NB4 (cell line): ENCODE measurements at places on chromosomes 3 and 15.

DNA sequence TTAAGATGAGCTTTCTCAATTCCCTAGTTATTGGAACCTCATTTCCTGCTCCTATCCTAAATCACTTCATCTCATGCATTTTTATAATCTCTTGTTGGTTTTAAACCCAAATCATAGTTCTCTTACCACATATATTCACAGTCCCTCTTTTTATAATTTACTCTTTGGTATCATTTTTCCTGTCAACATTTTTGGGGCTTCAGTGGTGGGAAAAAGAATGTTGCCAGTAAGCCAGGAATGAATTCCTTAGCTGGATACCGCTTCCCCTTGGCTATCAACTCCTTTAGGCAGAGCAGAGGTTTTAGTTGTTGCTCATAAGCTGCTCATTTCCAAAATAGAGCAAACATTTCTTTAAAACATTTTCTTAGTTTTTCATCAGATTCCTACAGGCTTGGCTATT lies 112.3 kb downstream of the GALK2 start:
- DNase-seq, result no peak

- no peak for DNase-seq
These were observed 150.1 kb downstream of the UACA start for GRCh38 chr15:70613271-70613670.

GRCh38 chr3:168273036-168273435 lies 177.3 kb upstream of the GOLIM4 start:
- DNase-seq, result no peak

DNA sequence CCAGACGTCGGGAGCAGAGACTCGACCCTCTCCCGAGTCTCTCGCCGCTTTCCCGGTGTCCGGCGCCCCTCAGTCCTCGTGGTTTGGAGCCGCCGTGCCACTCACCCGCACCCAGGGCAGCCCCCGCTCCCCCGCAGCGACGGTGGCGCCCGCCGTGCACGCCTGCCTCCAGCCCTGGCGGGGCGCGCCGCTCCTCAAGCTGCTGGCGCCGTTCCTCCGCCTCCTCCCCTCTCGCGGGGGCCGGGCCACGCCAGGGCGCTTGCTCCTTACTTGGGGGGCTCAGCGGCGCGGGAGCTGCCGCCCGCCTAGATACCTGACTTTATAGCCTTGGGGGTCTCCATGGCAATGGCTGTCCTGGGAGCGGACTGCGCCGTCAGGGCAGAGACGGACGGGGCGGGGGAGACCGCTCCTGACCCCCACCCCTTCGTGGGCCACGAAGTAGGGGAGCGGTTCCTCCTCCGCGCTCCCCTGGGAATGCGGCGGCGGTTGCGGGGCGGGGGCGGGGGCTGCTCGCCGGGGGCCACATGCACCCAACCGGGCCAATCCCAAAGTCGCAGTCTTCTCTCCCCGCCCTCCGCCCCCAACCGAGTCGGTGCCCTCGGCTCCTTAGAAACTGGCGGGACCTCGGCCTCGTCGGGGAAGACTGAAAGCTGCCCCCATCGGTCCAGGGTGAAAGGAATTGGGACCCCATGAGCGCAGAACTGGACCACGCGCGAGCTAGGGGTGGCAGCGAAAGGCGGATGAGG lies at the start of gene ANKRD63:
Gene ANKRD63, minus strand, starts transcription at position 196 of the 746 bp plus-strand sequence. CDS start 478 bp downstream, outside the sequence.
- peak; percentile 80 for DNase-seq

- no peak for DNase-seq
These were observed 171.4 kb downstream of the CACNA1D start for GRCh38 chr3:53665608-53666425.

DNA sequence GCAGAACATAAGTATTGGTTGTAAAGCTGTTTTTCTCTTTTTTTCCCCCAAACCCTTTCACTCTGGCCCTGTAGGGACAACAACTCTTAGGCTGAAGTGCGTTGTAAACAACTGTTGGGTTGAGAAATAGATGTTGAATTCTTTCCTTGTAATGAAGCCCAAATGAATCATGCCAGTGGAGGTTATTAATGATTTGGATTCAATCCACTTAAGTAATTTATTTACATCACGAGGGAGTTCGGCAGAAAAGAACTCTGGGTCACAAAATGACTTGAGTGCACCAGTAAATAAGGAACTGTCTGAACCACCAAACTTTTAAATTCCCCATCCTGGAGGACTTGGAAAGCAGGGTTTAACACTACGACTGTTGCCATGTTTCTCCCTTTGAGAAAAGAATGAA lies 218.9 kb downstream of the PDZRN3 start:
- DNase-seq, result no peak

DNA sequence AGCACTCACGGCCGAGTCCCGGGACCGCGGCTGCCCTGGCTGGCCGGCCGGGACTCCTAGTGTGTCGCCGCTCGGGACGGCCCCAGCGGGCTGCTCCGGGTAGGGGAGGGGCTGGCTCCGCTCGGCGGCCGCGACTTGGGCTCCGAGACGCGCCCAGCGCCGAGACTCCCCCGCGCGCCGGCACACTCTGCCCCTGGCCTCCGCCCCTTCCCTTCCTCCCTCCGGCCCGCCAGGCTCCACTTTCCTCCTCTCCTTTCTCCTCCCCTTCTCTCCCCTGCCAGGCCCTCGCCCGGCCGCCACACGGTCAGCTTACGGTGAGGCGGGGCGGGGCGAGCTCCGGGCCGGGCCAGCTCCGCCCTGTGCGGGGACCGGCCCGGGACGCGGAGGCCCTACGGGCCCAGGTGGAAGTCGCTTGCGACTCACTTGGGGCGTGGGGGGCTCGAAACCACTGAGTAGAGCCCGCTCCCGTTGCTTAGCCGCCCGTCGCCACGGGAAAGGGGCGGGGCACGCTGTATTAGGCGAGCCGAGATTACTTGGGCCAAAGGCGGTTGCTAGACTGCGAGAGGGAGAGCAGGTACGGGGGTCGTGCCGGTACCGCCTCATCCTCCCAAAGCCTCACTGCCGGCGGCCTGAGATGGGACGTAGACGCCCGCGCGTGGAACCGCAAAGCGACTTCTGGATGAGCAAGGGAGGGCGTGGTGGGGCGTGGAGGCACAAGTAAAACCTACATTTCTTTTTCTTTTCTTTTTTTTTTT lies at the start of gene ITGB5:
Gene ITGB5, minus strand, starts transcription at position 189 of the 755 bp plus-strand sequence. CDS start 365 bp downstream, outside the sequence.
- DNase-seq, result peak; percentile 22

DNA sequence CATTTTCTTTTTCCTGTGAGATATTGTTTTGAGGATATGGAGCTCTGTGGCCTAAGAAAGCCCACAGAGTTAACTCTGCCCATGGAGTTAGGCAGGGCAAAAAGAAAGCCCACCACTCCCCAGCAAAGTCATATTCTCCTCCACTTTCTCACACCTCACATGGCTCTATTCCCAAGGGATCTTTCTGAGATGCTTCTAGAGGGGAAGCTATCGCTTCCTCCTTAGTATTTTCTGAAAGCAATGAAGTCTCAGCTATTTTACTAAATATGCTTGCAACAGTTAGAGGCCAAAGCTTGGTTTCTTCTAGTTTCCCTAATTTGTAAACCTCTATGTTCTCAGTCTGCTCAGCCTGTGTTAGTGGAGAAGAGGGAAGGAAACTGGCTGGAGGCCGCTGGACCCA lies 80.3 kb upstream of the EOMES start:
- DNase-seq, result no peak

GRCh38 chr3:50885070-50885850 lies 210.5 kb downstream of the DOCK3 start:
- DNase-seq, result peak; percentile 9

- no peak for DNase-seq
These were observed 481.5 kb downstream of the LPP start for GRCh38 chr3:188635258-188636042.

DNA sequence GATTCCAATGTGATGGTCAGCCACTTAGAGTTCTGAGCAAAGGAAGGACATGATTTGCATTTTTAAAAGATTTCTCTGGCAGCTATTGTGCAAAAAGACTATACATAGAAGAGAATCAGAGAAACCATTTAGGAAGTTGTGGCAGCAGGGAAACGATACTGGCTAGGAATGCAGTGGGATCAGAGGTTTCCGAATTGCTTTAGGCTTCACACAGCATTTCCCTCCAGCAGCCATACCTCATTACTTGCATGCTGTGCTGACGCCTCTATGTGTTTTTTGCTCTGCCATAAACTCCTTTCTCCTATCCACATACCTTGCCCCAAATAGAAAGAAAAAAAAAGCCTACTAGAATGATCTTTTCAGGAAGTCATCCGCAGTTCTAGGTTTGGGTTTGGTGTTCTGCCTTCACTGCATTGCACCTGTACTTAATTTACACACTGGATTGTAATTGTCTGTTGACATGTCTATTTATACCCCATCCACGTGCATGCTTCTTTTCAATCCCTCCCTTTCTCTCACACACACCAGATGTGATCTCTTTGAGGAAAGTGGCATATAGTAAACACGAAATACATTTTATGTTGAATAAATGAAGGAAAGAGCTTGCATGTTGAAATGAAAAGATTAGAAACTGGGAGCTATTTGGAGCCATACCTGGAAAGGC lies 860.3 kb upstream of the SEMA6D start:
- DNase-seq, result no peak

DNA sequence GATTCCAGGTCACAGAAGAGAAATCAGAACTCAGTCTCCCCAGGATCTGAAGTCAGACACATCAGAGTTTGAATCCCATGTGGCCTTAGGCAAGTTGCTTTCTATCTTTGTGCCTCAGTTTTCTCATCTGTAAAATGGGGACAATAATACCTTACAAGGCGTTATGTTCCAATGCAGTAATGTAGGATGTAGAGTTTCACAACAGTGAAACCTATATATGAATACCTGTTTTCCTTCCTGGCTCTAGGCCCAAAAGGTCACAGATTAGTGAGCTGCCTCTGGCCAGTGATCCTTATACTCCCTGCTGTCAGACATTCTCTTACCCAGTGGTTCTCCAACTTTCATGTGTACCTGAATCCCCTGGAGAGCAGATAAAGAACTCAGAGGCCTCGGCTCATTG lies 72.9 kb upstream of the OXTR start:
- DNase-seq, result no peak

GRCh38 chr15:70017801-70018200 lies 79.9 kb downstream of the TLE3 start:
- DNase-seq, result no peak

- no peak for DNase-seq
These were observed 452.5 kb downstream of the MCTP2 start for GRCh38 chr15:94683902-94684301.

DNA sequence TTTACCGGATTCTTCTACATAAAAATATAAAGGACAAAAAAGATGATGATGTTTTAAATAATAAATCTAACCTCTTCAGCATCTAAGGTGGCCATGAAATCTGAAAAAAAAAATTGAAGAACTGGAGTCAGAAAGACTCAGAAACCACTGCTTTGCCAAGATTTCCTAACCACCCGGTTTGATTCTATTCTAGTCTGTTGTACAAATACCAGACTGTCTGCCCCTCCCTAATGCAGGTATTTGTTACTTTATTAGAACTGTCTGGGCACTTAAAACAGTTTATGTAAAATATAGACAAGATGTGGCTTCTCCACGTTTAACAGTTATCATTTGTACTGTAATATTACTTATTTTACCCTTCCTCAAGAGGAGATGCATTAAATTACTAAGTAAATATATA lies 48.8 kb downstream of the UACA start:
- DNase-seq, result no peak

DNA sequence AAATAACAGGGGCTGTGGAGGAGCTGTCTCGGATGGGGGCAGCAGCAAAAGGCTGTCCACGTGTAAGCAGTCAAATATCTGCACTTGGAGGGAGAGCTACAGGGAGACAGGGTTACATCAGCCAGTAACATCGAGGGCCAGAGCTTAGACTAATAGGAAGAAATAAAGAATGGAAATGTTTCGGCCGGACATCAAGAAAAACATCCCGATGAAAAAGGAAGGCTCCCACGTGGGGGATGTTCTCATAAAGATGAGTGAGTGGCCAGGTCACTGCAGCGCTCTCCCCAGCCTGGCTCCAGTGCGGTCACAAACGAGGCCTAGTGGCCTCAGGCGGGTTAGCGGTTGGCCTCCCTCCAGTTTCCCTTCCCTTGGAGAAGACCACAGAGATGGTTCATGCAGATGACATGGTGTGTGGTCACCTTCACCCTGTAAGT lies 56.1 kb upstream of the WNT5A start:
- DNase-seq, result no peak

GRCh38 chr3:159620873-159621272 lies 367.8 kb upstream of the IL12A start:
- DNase-seq, result no peak

GRCh38 chr15:38085114-38085513 lies 150.7 kb downstream of the TMCO5A start:
- peak; percentile 51 for DNase-seq

DNA sequence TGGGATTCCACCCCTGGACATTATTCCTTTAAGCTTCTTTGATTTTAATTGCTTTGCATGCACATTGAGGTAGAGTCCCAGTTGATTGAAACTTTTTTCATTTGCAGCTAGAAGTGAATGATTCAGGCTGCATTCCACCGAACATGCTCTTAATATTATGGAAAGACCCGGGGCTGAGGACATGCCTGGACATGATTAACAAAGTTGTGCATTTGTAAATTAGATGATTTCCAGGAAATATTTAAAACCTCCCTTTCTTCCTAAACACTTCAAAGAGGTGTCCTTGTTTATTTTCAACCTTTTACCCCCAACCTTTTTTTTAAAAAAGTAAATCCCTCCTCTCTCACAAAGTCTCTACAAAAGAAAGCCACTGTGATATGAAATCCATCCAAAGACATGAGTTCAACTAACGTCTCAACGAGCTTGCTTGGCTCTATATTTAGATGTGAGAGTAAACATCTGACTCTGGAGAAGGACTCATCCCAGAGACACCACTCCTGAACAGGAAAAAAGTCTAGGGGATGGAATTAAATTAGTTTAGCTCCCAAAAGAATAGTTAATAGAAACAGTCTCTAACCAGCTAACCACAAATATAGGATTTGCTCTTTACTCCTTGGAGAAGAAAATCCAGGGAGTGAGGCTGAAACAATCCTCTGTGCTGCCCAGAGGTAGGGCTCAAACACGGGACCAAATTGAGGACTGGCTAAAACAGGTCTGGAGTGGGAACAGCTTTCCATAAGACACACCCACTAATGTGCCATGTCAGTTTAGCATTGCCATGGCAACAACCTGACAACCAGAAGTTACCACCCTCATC lies 83.1 kb downstream of the XXYLT1 start:
- no peak for DNase-seq

DNA sequence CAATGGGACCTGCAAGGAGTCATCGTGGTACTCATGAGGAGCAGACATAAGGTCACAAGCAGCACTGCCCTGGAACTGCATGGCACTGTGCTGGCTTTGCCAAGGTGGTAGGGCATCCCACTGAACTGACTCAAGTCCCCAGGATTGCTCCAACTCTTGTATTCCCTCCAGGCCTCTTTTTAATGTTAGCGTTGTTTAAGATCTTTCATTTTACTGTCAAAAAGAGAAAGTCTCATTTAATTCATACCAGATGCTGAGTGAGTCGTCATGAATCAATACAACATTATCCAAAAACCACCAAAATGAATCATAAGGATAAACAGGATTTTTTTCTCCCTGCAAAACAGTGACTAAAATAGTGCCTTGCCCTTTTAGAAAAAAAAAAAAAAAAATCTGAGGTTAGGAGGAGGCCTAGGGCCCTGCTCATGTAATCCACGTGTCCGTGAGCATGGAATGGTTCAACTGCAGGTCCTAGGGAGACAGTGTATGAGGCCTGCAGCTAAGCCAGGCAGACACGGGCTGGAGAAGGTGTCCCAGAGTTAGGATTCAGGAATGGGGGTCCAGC lies 36.7 kb upstream of the BLM start:
- DNase-seq, result no peak
